ENCODE measurements at places on chromosomes 3 and 15.

DNA sequence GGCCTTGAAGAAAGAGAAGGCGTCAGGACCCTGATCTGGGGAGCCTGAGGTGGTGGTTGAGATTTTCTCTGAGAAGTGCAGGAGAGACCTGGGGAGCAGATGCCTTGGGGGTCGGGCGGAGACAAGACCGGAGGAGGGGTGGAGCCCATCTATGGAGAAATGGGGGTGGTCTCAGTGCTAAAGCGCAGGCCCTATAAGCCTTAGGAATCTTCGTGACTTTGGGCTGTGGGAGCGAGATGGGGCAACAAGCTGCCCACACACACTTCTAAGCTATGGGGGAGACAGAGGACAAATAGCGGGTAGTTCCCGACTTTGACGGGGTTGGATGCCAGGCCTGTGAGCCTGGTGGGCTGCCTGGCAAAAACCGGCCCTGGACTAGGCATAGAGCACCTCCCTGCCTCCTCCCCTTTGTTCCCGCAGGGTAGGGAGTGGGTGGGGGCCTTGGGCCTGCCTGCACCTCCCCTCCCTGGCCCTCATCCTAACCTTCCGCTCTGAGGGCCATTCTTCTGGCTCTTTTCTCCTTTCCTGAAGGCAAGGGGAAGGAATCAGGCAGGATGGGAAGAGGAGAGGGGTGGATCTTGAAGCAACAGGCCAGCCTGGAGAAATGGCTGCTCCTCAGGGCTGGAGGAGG lies 880 bp downstream of the NISCH start:
- DNase-seq, result no peak

- no peak for DNase-seq
Measured at GRCh38 chr15:80180468-80180867, 27.7 kb downstream of the FAH start.

- no peak for DNase-seq
Measured at GRCh38 chr3:181790561-181790960, 78.8 kb downstream of the SOX2 start.

- DNase-seq, result no peak
Measured at GRCh38 chr3:133330065-133330464, 69.8 kb upstream of the BFSP2 start.

GRCh38 chr3:24640330-24640877 lies 145.8 kb upstream of the THRB start:
- DNase-seq, result no peak

DNA sequence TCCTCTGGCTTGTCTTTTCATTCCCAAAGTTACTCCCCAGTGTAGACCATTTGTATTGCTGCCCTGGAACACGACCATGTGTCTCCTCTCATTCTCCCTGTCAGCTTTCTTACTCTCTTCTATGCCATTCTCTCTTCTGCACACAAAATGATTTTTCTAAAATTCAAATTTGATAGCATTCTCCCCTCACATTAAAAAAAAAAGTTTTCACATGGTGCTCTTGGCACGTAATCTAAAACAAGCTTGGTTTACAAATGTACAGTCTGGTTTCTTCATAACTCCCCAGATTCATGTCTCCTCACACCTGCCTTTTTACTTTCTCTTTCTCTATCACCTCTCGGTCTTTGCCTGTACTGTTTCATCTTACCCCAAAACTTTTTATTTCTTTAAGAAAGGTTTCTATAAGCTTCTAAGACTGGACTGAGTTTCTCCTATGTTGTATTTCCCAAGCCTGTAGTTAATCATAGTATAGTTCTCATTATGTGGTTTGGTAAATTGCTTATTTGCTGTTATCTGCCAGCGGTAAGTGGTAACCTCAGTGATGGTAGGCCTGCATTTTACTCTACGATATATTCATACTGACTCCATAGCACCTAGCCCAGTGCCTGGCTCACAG lies 31.2 kb downstream of the BCHE start:
- DNase-seq, result no peak

DNA sequence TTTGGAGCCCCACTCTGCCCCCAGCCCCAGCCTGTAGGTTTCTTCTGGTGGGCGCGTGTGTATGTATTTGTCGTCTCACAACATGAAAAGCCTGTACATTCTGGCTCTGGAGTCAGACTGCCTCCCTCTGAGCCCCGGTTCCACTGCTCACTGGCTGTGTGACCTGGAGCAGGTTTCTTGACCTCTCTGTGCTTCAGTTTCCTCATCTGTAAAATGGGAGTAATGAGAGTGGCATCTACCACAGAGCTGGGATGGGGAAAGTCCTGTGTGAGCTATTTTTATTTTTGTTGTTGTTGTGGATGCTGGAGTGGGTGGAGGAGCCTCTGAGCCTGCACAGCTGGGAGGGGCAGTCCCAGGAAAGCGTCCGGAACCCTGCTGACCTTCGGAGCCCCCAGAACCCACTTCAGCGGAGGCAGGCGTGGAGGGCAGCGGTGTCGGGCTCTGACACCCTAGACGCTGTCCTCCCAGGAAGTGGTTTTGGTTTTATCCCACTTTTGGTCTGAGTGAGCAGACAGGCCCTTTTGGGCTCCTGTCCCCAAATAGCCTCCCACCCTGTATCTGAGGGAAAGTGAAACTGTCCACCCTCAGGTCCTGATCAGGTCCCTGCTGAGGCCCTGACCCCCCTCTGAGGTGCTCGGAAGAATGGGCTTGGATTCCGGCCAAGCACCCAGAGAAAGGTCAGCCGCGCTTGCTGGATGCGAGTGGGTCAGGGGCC lies 103.5 kb downstream of the CHSY1 start:
- DNase-seq, result no peak

GRCh38 chr3:111998636-111999483 lies at the start of gene TAGLN3:
Gene TAGLN3, plus strand, starts transcription at chr3:111998922. Its CDS starts 501 bp downstream, at chr3:111999423.
- DNase-seq, result no peak

DNA sequence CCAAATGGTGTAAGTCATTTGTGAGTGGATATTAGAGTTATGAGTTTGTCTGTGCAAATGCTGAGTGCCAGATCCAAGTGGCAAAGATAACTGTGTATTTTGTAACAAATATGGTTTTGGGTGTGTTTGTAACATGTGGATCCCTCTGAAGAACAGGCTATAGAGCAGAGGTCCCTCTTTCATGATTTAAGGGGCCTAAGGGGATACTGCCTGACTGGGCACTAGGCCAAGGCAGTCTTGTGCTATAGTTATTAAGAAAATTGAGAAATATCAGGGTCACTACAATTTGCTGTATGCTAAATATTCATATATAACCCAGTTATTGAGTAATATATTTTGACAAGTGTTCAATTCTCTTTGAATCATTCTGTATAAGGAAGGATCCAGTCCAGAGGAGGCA lies 555.6 kb upstream of the RGMA start:
- DNase-seq, result no peak

DNA sequence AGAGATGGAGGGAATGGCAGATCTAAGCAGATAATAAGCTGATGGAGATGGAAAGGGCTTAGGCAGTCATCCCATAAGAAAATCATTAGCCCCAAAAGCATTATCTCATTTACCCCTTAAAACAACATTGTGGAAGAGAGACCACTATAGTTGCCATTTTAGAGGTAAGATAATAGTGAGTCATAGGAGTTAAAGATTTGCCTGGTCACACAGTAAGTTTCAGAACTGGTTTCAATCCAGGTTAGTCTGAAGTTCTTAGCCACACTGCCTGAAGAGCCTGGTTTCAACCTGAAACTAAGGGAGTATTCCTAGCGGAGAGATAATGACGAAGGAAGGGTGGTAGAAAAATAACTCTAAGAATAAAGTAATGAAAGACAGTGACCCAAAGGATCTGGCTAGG lies 13.0 kb upstream of the UBR1 start:
- DNase-seq, result no peak

- DNase-seq, result no peak
Measured at GRCh38 chr15:92636401-92636907, 19.1 kb downstream of the FAM174B start.

GRCh38 chr3:119856695-119857094 lies 74.8 kb downstream of the NR1I2 start:
- no peak for DNase-seq

DNA sequence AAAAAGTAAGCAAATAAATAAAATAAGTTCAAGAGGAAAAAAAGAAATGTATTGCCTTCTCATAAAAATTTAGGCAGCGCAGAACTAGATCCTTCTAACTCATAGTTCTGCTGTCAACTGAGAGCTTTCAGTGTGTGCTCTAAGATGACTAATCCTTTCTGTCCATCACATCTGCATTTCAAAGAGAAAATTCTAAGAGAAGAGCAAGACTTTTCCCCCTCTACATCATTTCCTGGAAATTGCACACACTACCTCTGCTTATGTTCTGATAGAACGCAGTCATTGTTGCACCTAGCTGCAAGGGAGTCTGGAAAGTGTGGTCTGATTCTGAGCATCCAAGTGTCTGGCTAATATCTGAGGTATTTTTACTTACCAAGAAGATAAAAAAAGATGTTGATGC lies 39.6 kb upstream of the SLCO3A1 start:
- no peak for DNase-seq

DNA sequence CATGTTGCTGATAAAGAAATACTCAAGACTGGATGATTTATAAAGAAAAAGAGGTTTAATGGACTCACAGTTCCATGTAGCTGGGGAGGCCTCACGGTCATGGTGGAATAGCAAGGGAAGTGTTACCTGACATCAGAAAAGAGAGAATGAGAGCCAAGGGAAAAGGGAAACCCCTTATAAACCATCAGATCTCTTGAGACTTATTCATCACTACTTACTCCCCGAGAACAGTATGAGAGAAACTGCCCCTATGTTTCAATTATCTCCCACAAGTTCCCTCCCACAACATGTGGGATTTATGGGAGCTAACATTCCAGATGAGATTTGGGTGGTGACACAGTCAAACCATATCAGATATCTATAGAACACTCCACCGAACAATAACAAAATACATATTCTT lies 904.6 kb downstream of the PDCD6IP start:
- DNase-seq, result no peak

DNA sequence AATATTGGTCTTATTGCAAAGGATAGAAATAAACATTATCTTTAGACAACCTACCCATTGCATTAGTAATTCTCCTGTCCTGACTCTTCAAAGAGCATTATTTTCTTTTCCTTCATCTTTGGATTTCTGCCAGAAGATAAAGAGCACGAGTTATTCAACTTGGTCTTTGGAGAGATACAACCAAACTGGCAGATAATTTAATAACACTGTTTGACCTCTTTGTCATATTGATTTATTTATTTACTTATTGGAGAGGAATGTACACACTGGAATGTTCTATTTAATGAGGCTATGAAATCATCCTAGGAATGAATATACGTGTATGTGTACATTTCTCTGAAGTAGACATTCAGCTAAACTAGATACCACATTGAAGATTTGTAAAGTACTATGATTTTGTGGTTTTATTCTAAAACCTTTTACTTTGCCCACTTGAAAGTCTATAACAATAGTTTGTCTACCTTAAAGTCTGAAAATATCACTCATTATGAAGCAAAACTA lies 462.1 kb downstream of the C3orf38 start:
- no peak for DNase-seq

- DNase-seq, result no peak
Measured at GRCh38 chr3:117114517-117115265, 405.1 kb downstream of the TUSC7 start.

Data from activated gamma-delta T cell (primary cell).